ENCODE measurements at places on chromosomes 1 and 21. TPM values are rescaled to one million over a fixed set of nuclear protein-coding genes. Genes with fewer than 3 reads are reported as not detected.
A peak's percentile ranks its signal among the peaks of the same experiment; 100 is the strongest.

GRCh38 chr21:31777857-31778256, 45.9 kb upstream of the SCAF4 start:
- DNase-seq: no peak

GRCh38 chr1:161220002-161220401, 3.4 kb downstream of the APOA2 start:
- DNase-seq: no peak

DNA sequence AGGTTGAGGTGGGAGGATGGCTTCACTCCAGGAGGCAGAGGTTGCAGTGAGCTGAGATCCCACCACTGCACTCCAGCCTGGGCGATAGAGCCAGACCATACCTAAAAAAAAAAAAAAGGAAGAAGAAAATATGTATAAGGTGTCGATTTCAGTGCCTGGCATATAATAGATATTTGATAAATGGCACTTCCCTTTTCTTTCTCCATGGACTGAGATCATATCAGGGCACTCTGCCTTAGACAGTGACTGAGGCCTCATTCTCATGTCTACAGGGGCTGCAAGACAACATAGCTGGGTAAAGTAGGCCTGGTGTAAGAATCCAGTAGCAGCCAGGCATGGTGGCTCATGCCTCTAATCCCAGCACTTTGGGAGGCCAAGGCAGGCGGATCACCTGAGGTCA, 21.2 kb downstream of the PCAT6 start:
- DNase-seq: no peak

DNA sequence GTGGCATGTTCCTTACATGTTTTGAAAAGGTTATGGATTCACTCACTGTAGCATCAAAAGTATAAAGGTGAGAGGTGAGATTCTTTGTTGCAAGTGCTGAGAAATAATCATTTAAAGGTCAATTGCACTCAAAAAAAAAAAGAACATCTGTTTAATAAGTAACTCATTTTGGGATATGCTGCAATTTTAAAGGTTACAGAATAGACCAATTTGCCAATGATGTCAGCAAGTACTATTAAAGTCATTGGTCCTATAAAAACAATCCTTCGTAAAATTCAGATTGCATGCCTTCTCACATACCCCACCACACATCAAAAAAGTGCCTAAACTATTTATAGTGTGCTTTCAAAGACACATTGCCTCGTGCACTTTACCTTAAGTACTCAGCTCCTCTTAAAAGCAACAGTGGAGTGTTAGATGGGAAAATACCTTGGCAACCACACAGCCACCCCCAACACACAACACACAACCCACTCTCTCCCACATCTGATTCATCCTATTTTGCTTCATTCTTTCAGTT, 218.2 kb upstream of the ADGRL2 start:
- no peak for DNase-seq

DNA sequence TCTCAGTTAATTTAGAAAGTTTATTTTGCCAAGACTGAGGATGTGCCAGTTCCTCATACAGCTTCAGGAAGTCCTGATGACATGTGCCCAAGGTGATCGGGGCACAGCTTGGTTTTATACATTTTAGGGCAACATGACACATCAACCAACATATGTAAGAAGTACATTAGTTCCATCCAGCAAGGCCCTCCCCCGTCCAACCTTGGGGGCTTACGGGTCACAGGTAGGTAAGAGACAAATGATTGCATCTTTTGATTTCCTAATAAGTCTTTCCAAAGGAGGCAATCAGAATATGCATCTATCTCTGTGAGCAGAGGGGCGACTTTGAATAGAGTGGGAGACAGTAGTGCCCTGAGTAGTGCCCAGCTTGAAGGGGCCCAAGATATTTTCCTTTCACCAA, 19.6 kb upstream of the HAO2 start:
- no peak for DNase-seq

GRCh38 chr1:212630158-212630900, 21.8 kb downstream of the ATF3 start:
- peak; percentile 59 for DNase-seq

DNA sequence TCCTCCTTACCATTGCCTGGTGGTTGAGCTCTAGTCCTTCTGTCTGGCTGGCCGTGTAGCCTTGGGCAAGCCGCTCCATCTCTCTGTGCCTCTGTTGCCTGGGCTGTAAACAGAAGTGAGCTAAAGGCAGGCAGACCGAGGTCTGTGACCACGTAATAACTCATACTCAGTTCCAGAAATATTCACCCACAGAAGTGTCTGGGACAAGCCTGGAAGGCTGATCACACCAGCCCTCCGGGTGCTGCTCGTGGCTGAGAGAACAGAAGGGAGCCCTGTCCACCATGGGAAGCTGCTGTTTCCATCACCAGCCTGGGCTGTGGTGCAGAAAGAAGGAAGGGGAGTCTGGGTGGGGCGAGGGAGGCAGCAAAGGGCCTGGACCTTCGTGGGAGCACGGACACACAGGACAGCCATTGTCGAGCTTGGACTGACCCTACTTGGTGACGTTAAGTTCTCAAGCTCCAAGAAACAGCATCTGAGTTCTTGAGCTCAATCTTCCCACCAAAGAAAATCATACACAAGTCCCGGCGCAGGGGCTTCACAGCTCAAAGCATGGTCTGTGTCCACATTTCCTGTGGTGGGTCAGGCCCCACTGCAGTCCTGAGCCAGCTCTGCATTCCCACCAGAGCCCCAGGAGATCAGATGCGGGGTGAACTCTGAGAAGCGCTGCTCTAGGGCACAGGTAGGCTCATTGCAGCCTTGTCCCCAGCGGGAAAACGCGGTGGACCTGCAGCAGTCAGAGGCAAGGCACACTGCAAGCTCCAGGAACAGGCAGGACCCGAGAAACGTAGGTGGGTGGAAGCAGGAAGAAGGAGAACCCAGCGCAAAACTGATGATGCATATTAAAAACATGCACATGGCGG, 61.8 kb downstream of the RUNX3 start:
- DNase-seq: no peak

DNA sequence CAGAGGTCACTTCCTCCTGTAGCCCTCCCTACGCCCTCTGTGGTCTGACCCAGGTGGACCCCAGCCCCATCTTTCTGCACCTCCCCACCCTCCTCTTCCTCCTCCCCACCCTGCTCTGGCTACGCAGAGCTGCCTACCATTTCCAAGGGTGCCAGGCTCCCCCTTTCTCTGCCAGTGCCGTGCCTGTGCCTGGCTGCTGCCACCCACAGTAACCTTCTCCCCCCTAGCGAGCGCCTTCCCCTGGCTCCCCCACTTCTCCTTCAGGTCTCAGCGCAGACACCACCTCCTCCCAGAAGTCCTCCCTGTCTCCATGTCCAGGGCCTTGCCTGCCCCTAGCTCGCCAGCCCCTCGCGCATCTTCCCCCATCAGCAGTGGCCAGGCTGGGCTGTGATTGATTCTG, 471.5 kb downstream of the PTPRU start:
- no peak for DNase-seq

DNA sequence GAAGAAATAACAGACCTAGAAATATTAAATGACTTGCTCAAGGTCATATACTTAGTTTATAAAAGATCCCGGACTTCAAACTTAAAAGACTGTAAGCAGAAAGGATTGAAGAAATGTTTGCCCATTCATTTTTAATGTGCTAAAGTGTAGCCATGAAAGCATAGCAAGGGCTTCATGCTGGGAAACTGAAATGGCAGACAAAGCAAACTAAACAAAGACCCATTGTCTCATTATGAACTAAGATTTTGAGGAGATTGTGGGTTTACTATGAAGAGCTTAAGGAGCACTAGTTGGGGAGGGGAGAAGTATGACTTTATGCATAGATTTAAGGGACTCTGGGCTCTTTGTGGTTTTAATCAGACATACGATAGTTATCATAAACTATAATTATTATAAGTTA, 26.3 kb downstream of the ADAMTS1 start:
- no peak for DNase-seq

DNA sequence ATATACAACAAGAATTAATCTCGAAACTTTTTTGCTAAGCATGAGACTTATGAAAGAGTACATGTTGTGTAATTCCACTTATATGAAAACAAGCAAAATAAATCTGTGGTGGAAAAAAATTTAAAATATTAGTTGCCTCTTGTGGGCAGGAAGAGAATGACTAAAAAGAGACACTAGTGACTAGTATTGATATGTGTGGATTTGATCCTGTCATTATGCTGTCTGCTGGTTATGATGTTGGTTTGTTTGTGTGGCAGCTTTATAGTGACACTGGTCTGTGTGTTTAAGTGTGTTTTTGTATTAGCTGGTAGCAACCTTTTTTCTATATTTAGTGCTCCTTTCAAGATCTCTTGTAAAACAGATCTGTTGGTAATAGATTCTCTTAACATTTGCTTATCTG, 267.8 kb upstream of the NRIP1 start:
- DNase-seq: no peak

DNA sequence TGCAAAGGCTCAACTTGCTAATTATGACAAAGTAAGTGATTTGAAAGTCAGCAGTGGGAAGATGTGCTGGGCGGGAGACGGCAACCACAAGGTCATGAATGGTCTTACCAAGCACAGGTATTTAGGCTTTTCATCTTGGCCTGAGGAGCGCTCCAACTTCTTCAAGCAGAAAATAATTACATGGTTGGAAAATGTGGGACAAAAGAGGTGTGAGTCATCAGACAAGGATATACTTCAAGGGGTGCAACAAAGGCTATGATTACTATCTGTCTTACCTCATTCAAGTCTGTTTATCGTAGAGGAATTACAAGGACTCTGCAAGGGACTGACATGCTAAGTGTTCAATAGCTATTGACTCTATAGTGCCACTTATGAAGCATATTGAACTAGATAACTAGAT, 2005.7 kb downstream of the MRPL39 start:
- DNase-seq: no peak

DNA sequence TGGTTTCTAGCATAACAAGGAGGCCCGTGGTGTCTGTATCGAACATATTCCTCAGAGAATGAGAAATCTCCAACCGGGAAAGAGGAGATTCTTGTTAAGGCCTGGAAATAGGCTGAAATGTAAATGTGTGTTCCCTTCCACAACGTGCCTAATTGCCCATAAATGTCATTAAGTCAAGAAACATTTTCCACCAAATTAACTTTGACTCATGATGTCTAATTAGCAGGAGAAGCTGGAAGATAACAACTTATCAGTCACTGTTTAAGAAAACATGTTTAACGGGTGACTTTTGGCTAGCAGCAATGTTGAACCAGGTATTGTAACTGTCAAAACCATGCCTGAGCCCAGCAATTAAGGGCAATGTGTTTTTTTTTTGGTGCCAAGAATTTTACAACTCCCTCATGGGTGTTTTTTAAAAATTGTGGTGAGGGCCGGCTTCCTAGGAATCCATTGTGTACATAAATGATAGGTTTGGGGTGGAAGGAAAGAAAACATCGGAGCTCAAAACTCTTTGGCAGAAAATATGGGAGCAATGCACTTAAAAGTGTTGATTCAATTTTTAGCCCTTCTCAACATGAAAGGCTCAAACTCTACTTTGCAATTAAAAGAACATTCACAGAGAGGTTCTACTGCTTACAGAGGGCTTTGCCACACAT, 67.0 kb downstream of the OLIG1 start:
- no peak for DNase-seq

DNA sequence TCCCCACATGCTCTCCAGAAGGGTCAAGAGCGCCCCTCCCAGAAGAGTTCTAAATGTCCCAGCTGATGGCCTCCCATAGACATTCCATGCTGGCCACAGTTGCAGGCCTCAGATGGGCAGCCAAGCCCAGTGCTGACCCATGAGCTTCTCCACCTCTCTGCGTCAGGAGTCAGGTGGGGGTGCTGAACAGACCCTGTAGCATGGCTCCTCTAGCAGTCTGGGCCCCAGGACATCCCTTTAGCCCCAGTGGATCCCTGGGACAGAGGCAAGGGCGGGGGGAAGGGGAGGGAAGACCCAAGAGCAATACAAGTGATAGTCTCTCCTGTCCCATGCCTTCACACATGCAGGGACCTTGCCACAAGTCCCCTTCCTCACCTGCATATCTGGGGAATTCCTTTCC, 56.7 kb downstream of the LRRN2 start:
- no peak for DNase-seq

DNA sequence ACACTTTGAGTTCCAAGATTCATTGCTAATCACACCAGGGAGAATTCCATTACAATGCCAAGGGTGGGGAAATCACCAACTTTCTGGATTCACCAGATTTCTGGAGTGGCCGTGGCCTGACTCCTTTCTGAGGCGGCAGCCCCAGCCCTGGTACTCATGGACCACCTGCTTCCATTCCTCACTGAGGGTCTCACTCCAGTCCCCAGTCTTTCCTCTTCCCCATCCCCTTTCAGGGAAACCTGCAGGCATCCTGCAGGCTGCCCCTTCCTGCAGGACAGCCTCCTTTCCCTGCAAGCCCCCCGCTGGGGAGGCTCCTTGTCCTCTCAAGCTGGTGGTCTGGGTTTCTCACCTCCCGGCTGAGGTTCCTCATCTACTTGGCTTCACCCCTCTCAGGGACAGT, 12.7 kb upstream of the CDK18 start:
- DNase-seq: no peak

DNA sequence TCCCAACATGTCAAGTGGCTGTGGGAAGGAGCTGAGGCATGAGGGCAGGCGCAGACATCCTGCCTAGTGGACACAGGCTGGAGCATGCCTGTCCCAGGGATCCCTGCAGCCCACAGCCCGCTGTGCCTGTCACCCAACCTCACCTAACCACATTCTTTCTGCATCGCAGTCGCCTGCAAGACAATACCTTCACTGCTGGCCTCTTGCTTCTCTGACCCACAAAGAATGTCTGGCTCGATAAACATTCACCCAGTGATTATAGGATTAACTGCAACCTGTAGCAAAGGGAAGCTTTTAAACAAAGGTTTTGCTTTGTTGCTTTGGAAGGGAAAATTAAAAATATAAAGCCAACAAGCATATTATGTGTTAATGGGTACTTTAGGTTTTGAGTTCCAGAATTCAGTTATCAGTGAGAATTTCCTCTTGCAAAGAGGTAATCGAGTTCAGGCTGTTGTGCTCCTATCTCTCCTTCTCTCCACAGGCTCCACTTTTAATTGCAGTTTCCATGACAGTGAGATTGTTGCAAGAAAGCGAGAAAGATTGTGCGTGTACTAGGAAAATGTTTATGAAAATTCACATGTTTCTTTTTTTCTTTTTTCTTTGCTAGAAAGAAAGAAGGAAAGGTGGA, 40.0 kb upstream of the ZNF648 start:
- DNase-seq: peak; percentile 86

DNA sequence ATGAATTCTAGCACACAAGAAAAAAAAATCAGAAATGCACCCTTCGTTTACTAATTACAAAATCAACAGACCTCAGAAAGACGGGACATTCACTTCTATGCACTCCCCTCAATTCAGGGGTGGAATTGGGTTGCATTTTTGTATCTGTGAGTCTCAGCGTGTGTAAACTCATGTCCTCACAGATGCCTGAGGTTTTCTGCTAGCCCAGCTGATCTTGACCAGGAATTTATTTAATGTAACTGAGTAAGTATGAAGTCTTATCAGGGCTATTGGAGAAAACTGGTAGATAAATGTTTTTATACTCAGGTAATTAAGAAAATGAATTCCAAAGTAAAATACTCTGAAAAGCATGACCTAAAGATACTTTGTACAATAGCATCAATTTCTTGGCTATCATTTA, 167.7 kb downstream of the RUNX1 start:
- no peak for DNase-seq

STXBP3 gene
- 62.6 TPM for total RNA-seq

OR6K3 gene
- total RNA-seq: not detected

SH2D5 gene
- under 0.01 TPM for total RNA-seq

RBM11 gene
- total RNA-seq: not detected

SYNC gene
- total RNA-seq: 13.6 TPM

RPRD2 gene
- 20.3 TPM for total RNA-seq

COL9A2 gene
- total RNA-seq: 1.4 TPM

GRIK3 gene
- 4.6 TPM for total RNA-seq
